ENCODE measurements at places on chromosomes 11 and 22. TPM values are rescaled to one million over a fixed set of nuclear protein-coding genes. Genes with fewer than 3 reads are reported as not detected.

Gene APOC3
- polyA plus RNA-seq: not detected

DNA sequence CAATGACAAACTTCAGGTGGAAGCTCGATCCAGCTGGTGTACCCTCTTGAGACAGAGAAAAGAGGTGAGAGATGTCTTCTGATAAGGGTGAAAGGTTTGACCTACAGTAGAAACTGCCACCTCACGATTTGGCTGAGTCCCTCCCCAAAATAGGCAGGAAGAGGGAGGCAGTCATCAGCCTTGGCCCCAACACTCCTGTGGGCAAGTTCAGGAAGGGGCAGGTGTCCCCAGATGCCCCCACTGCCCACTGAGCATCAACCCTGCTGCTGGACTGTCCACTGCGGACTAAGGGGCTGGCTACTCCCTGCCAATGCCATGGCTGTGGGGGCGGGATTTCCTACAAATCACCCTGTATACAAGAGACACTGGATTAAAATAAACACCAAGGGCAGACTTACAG lies 441.4 kb downstream of the BUD13 start:
- DNase-seq: no peak

GRCh38 chr11:60377401-60378136 lies 763 bp upstream of the MS4A7 start:
- DNase-seq: no peak

DNA sequence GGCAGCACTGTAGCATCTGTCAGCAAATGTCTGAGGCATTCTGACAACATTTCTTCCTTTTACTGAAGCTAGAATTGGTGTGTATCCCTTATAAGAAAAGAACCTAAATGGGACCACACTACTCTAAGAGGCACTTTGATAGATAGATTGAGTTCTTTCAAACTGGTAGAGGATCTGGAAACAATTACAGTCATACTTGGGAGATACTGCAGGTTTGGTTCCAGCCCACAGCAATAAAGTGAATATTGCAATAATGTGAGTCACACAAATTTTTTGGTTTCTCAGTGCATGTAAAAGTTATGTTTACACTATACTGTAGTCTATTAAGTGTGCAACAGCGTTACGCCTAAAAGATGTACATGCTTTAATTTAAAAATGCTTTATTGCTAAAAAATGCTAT lies 96.9 kb downstream of the SBF2 start:
- no peak for DNase-seq

- DNase-seq: no peak
Observed at GRCh38 chr11:116232364-116232828, 540.4 kb downstream of the BUD13 start.

Data from brain (organoid and tissue), 16 donors.